ENCODE measurements at places on chromosomes 1 and 21. TPM values are rescaled to one million over a fixed set of nuclear protein-coding genes. Genes with fewer than 3 reads are reported as not detected.

DNA sequence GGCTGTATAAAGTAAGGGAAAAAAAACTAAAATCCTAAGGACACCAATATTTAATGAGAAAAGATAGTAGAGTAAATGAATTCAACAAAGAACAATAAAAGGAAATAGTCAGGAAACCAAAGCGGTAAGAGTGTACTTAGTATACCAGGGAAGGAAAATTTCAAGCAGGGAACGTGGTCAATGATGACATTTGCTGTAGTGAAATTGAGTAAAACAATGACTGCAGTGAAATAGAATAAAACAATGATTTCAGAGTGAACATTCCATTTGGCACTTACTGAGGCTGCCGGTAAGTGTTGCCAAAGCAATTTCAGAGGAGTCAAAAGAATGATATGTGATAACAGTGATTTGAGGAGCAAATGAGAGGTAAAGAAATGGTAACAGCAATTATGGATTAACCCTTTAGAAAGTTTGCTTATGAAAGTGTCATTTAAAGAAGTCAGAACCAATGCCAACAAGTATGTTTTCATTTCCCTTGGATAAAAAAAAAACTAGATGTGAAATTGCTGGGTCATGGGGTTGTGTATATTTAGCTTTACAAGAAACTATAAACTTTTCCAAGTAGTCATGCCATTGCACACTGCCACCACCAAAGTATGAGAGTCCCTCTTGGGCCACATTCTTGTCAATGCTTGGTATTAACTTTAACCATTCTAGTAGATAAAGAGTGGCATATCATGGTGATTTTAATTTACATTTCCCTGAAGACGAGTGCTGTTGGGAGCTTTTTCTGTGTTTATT is 50.5 kb downstream of the VCAM1 start:
- DNase-seq: no peak

NHLH1 gene
- 0.26 TPM for total RNA-seq

RNF186 gene
- total RNA-seq: not detected

DNA sequence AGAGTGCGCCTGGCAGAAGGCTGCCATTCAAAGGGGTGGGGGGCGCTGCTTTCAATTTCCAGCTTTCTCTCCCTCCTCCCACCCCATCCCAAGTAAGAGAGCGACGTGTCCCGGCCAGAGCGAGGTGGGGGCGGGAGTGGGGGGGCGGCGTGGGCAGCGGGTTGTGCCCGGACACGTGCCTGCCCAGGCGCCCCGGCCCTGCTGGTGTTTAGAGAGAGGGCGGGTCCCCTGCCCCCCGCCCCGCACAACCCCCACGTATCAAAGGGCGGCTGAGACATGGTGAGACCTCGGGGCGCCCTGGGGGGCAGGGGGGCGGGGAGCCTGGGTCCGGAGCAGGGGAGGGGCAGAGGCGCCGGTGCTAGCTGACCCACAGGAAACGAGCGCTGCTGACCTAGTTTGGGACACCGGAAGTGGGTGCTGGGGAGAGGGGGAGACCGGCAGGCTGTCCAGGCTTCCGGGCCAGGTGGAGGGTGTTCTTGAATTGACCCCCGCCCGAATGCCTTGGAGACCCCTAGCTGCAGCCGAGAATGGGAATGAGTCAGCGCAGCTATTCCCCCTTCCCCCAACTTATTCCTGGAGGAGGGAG is 1.3 kb downstream of the ZBTB7B start:
- DNase-seq: peak; percentile 62

DNA sequence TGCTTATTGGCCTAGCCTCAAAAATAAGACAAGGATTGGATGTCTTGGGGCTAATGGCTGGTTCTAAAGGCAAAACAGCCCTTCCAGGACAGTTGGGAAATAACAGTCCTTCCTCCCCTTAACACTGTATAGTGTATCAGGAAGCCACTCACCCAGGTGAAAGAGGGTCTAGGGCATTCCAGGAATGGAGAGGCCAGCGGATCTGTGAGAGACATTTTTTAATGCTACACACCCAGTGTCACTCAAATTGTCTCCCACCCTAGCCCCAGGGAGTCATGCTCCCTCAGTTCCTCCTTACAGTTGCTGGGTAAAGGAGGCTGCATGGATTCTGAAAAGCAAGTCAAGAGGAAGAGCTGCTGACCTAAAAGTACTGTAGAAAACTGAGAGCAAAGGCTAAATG is 24.1 kb upstream of the EXO1 start:
- DNase-seq: no peak

RCC2 gene
- total RNA-seq: 158 TPM

RAB3B gene
- total RNA-seq: 2.4 TPM

GRCh38 chr1:207619871-207620542 is 24.9 kb upstream of the CR1L start:
- peak; percentile 44 for DNase-seq

Measured in PC-9 (cell line).